ENCODE measurements at places on chromosomes 3 and 15.

DNA sequence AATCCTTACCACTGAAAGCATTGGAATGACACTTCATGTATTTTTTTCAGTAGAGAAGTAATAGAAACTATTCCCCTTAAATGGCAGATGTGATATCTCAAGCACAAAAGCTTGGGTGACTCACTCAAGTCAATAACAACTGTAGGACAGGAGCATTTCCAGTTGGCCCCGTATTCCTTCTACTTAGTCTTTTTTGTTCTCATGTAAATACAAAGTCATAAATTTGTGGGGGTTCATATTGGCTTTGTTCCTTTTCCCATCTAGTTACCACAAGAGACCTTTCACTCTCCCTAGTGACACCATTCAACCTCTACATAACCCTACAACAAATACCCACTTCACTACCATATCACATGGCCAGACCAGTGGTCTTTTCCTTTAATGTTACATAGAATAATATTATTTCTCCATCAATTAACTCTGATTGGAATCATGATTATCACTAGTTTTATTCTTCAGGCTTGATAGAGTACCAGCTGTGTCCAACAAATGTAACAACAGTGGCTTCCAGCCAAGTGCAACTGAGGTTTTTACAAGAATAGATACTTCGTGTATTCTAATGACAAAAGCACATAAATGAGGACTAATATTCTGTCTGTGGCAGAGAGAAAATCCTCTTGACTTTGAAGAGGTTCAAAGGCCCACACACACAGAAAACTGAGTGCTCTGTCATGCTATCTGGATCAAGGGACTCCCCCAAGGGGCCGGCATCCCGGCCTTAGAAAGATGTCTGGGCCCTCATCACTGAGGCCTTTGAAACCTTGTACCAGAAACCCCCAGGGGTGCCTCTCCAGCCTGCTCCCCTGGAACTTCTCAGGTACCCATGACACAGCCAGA lies 94.0 kb upstream of the THBS1 start:
- no peak for DNase-seq

GRCh38 chr3:10772271-10773161 lies 43.5 kb upstream of the SLC6A11 start:
- no peak for DNase-seq

GRCh38 chr3:188049606-188050530 lies 104.1 kb upstream of the LPP start:
- no peak for DNase-seq

DNA sequence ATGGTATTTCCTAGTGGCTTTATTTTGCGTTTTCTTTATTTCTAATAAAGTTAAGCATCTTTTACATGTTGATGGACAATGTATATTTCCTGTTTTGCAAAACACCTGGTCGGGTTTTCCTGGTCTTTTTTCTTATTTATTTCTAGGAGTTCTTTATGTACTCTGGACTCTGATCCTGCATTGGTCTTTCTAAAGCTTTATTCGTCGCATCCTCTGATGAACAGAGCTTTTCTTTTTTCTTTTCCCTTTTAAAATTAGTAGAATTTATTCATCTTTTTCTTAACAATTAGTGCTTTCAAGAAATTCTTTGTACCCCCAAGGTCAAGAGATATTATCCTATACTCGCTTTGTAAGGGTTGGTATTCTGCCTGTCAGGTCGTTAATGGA lies 32.2 kb downstream of the ZDHHC19 start:
- no peak for DNase-seq

- DNase-seq: no peak
Observed at GRCh38 chr15:86082619-86083380, 3.1 kb downstream of the AGBL1 start.
